Mononuclear cell (primary cell): ENCODE measurements at places on chromosomes 12 and 14. TPM values are rescaled to one million over a fixed set of nuclear protein-coding genes. Genes with fewer than 3 reads are reported as not detected.

Gene CCDC197
- not detected for total RNA-seq

Gene LAG3
- total RNA-seq: 0.31 TPM

Gene GRIN2B
- total RNA-seq: under 0.01 TPM

Gene KLRG1
- total RNA-seq: 23.6 TPM

Gene NUAK1
- 0.52 TPM for total RNA-seq
